ENCODE measurements at places on chromosomes 1 and 21.
A peak's percentile ranks its signal among the peaks of the same experiment; 100 is the strongest.

DNA sequence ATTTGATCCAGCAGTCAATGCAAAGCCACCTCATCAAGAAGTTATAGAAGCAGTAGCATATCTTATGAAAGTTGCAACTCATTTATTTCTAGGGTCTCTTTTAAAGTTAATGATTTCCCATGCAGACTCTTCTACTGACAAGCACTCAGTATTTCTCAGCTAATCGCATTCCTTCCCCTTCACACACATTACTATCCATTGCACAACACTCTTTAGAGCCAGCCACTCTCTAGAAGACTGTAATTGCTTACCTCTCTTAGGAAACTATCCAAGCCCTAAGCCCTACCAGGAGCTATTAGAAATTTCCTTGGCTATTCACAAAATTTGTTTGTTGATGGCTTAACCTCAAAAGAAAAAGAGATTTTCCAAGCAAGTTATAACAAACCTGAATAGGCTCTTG lies 106.0 kb downstream of the ADAMTS1 start:
- DNase-seq, result peak; percentile 35

GRCh38 chr21:34567604-34568155 lies 47.2 kb downstream of the RCAN1 start:
- DNase-seq, result no peak

DNA sequence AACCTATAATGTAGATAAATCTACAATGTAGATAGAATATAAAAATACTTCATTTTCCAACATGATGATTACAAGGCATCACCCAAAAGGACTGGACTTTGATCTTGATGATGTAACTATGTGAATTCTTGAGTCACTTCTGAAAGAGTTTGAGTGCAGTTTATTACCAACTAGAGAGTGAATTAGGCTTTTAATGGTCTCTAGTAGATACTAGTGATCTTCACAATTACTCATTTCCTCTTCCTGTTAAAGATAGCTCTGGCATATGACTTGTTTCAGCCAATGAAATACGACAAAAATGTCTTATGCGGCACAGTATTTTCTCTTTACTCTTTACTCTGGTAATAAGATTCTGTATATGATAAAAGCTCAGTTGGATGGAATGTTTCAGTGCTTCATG lies 1588.1 kb upstream of the B3GALT2 start:
- no peak for DNase-seq

GRCh38 chr1:175733722-175734121 lies 9.7 kb downstream of the TNR start:
- no peak for DNase-seq

DNA sequence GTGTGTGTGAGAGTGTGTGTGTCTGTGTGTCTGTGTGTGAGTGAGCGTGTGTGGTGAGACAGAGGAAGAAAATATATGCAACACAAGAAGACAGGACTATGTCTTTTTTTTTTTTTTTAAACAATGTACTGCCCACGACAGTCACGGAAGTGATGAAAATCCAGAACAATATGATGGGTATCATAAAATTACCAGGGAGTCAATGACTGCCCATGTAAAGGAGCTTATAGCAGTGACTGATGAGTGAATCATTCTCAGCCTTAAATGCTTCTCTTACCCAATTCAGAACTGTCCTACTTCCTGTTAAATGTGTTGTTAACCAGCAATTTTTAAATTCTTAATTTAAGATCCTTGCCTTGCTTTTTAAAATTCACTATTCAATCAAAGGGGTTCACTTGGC lies 46.6 kb downstream of the RGS7 start:
- no peak for DNase-seq

DNA sequence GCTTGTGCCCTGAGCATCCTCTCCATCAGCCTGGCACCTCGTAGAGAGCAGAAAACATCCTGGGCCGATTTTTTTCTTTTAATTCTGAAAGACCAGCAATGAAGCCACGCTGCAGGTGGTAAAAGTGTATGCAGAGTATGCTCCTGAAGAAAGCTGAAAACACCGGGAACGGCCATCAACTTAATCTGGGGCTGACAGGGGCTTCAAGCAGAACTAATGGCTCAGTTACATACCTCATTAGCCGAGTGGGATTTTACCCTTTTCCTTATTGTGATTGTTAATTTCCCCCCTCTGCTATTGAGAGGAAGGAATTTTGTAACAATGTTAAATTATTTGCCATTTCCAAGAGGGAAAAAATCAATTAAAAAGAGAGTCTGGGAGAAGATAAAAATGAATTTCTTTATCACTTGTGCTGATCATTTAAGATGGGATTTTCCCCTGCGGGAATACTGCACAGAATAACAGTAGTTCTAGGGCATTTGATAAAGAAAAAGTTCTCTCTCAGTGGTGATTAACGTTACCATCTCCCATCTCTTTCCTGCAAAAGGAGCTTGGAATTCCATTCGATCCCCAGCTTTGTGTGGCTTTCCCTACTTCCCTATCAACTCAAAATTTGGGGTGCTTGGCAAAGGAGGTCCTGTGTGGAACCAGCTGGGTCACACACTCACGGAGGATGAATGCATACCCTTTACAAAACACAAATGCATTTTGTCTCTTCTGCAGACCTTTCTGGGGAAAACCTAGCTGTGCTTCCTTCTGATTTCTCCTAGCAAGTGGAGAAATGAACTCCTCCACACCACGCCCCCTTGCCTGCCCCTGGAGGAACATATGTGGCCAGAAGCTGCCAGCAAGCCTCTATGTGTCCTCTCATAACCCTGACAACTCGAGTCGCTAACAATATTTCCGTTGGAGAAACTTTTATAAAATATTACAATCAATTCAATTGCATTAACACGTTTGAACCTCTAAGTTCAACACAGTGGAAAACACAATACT lies 70.9 kb downstream of the RRAGC start:
- no peak for DNase-seq

DNA sequence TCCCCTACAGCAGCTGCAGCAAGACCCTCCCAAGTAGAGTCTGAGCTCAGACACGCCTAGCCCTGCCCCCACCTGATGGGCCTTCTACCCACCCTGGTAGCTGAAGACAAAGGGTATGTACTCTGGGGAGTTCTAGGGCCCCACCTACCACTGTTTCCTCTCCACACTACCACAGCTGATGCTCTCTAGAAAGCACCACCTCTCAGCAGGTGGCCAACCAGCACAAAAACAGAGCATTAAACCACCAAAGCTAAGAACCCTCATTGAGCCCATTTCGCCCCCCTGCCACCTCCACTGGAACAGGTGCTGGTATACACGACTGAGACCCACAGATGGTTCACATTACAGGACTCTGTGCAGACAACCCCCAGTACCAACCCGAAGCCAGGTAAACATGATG lies 258.9 kb downstream of the SETD4 start:
- DNase-seq, result no peak

GRCh38 chr21:42642219-42642745 lies 11.1 kb upstream of the PDE9A start:
- no peak for DNase-seq

DNA sequence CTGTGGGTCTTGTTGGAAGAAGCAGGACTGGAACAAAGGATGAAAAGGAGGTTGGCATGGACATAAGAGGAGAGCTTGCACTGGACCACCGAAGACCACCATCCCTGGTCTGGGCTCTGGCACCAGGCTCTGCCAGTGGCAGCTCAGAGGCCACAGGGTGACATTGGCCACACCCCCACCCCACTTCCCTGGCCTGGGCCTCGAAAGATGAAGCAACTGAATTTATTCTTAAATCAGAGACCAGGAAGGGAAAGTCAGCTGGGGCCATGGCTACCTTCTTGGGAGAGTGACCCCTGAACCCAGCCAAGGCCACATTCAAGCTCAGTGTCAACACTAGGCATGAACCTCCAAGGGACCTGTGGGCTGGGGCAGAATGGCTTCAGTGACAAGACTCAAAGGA lies 4.0 kb downstream of the KLHDC7A start:
- DNase-seq, result no peak

GRCh38 chr1:206796981-206797402 lies 24.7 kb upstream of the IL10 start:
- no peak for DNase-seq

GRCh38 chr1:43101061-43101460 lies 71.0 kb downstream of the EBNA1BP2 start:
- no peak for DNase-seq

- DNase-seq, result no peak
Measured at GRCh38 chr1:219083631-219084030, 90.0 kb upstream of the LYPLAL1 start.

DNA sequence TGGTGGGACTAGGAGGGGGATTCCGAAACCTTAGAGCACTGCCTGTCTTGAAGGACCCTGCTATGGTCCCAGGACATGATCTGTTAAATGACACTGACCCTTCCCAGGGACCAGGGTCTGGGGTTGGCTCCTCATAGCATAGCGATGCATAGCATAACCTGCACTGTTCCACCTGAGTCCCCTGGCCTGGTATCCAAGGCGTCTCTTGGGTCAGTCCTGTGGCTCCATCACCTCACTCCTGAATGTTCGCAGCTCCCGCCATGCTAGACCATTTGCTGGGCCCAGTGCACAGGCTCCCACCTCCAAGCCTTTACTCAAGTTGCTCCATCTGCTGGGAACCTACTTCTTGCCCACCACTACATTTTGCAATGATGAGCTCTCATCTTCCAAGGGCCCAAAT lies 39.0 kb upstream of the MAGOH start:
- DNase-seq, result no peak

DNA sequence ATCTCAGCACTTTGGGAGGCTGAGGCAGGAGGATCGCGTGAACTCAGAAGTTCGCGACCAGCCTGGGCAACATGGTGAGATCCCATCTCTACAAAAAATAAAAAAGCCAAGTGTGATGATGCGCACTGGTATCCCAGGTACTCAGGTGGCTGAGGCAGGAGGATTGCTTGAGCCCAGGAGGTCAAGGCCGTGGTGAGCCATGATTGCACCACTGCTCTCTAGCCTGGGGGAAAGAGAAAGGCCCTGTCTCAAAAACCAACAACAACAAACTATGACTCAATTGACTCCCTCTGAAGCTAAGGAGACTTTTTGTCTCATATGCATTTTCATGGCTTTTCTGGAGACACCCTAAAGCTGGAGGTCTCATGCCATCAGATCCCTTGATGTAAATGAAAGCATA lies 118.8 kb downstream of the CCDC185 start:
- DNase-seq, result no peak

GRCh38 chr1:62230718-62231117 lies 36.1 kb downstream of the L1TD1 start:
- peak; percentile 35 for DNase-seq

DNA sequence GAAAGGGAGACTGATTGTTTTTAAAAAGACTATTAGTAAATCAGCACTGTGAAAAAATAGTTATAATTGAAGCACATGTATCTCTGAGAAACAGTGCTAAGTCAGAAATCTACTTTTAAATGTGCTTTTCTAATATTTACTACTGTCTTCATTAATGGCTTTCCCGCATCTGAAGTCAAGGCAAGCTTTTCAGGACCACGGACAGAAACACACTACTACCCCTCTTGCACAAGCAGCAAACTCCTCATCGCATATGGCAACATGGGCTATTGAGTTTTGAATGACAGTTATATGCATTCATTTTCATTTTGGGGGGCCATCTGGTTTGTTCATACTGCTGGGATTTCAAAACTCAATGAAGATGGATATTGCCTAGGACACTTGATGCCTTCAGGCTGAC lies 433.4 kb upstream of the CAMK1G start:
- DNase-seq, result peak; percentile 81

DNA sequence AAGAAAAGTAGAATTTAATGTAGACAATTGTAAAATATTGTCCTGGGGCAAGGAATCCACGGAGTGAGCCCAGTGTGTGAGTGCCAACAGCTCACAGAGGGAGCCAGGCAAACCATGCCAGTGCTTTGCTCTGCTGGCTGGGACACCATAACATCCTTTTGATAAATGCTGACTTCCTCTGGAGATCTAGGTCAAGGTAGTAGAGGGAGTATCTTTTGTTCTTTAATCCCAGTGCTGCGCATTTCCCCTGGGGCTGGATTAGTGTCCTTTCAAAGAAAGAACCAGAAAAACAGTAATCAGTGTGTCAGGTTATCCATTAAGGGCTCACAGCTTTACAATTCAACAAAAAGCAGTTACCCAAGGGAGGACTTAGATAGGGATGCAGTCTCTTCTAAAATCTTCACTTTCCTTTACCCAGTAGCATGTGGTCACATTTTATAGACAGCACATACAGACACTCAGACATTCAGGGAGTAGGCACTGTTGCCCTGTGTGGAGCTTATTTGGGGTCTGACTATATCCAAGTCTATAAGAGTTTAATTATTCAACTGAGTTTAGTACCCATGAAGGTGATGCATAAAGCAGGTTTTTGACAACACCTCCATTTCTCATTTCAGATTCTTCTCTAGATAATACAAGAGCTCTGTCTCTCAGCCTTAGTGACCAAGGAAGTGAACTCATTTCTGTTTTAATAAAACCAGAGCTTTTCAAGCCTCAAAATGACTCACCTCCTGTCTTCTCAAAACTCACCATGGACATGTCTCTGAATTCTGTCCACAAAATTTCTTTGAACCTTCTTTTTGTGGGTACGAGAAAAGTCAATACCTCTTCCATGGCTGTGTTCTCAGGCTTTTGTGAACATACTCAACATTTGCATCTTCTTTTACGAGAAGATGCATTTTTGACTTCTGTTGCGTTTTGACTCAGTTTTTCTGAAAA lies 215.3 kb downstream of the BRINP2 start:
- DNase-seq, result no peak

DNA sequence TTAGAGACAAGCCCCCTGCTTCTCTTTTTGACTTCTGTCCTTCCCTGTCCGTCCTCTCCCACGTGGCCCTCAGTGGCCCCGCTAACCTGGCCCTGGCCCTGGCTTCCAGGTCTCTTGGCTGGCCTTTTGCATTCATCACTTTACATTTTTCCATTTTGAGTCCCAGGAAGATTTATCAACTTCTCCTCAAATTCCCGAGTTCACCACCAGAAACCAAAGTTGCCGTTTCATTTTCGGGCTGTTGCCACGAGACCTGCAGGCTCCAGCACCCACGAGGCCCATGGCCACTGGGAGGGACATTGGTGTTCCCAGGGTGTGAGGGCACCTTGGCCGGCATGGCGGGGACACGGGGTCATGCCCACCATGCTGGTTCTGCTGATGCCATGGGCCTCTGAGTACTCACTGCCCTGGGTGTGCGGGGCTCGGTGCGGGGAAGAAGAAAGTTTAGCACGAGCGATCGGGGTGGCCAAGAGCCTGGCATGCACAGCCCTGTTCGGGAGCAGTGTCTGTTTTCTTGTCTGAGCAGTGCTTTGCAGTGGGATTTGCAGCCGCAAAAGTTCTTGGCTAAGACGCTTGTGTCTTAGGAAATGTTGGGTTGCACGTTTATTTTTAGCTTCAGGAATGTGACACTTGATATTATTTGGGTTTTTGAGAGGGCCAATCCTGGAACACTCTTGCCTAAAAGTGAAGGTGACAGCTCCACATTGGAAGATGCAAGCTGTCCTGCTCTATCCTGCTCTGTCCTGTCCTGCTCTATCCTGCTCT lies 40.4 kb upstream of the ADARB1 start:
- peak; percentile 27 for DNase-seq

- peak; percentile 5 for DNase-seq
Measured at GRCh38 chr1:54479251-54479650, 68.8 kb upstream of the ACOT11 start.
